ENCODE measurements at places on chromosomes 2 and 18.

- no peak for DNase-seq
Observed at GRCh38 chr2:230443541-230443940, 27.5 kb downstream of the SP100 start.

DNA sequence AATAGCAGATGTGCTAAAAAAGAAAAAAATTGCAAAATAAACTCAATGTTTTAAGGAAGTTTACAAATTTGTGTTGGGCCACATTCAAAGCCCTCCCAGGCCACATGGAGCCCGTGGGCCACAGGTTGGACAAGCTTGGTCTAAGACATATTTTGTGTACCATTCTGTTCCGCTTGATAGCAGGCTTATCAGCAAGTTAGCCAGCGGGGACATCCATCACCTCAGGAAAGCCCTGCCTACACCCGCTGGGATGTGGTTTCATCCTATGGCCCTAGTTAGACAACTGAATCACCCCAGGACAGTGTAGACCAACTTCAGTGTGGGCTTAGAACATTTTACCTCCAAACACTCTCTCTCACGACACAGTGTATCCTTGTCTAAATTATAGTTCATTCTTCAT, 32.6 kb downstream of the CD8B2 start:
- no peak for DNase-seq

- DNase-seq, result no peak
Observed at GRCh38 chr18:33350256-33350655, 90.3 kb downstream of the CCDC178 start.

DNA sequence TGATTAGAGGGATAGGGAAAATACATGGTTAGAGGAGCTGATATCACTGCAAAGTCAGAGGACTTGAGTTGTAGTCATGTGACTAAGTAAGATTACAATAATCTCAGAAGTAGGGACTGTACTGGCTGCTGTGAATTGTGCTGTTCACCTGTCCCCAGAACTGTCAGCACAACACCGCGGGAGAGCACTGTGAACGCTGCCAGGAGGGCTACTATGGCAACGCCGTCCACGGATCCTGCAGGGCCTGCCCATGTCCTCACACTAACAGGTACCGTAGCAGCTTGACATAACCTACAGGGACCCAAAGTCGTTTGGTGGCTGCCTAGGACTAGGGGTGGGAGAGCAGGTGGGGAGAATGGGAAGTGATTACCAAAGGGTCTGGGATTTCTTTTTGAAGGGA, 132.8 kb upstream of the TTC39C start:
- no peak for DNase-seq

- no peak for DNase-seq
Observed at GRCh38 chr2:15517793-15518192, 43.3 kb downstream of the NBAS start.

- no peak for DNase-seq
Observed at GRCh38 chr2:25521126-25521525, 152.3 kb downstream of the DTNB start.

GRCh38 chr18:25275412-25276001, 76.5 kb downstream of the ZNF521 start:
- DNase-seq, result no peak

GRCh38 chr2:131168538-131168937, 40.8 kb upstream of the POTEE start:
- no peak for DNase-seq

DNA sequence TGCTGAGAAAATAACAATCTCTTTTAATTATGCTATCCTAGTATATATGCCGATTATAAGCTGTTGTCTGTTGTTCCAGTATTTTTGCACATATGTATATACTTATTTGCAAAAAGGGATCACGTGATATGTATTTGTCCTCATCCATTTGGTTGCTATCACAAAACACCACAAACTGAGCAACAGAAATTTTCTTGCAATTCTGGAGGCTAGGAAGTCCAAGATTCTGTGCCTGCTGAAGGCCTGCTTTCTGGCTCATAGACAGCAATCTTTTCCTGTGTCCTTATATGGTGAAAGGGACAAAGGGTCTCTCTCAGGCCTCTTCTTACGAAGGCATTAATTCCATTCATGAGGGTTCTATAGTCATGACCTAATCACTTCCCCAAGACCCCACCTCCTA, 186.5 kb downstream of the LPIN1 start:
- no peak for DNase-seq

DNA sequence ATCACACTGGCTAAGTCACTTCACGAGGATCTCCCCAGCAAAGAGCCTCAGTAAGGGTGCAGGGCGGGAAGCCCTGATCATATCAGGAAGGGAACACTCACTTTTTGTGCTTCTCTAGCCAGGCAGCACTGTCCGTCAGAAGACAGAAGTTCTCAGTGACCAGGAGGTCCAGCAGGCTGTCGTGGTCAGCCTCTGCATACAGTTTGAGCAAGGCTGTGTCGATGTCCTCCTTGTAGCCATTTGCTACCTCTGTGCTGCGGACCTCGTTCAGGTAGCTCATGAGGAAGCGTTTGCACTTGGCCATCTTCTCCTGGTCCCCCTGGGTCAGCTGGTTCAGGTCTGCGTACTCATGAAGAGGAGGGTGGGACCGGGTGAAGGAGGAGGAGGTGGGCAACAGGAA, 38.7 kb downstream of the GPR45 start:
- DNase-seq, result no peak

DNA sequence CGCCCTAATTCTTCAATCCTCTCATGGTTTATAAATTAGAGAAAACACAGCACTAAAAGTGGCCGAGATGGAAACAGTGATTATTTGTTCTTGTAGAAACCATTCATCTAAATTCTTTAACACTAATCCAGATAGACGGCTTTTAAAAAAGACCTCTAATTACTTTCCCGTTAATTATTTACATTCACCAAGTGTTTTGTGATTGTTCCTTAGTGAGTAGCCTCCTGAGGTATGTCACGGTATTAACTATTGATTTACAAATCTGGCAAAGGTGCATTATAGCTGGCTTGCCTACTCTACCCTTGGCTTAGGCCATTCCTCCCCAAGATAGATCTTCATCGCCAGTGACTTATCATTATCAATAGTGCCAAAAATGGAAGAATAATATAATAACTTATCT, 436.4 kb upstream of the ST6GAL2 start:
- DNase-seq, result no peak

DNA sequence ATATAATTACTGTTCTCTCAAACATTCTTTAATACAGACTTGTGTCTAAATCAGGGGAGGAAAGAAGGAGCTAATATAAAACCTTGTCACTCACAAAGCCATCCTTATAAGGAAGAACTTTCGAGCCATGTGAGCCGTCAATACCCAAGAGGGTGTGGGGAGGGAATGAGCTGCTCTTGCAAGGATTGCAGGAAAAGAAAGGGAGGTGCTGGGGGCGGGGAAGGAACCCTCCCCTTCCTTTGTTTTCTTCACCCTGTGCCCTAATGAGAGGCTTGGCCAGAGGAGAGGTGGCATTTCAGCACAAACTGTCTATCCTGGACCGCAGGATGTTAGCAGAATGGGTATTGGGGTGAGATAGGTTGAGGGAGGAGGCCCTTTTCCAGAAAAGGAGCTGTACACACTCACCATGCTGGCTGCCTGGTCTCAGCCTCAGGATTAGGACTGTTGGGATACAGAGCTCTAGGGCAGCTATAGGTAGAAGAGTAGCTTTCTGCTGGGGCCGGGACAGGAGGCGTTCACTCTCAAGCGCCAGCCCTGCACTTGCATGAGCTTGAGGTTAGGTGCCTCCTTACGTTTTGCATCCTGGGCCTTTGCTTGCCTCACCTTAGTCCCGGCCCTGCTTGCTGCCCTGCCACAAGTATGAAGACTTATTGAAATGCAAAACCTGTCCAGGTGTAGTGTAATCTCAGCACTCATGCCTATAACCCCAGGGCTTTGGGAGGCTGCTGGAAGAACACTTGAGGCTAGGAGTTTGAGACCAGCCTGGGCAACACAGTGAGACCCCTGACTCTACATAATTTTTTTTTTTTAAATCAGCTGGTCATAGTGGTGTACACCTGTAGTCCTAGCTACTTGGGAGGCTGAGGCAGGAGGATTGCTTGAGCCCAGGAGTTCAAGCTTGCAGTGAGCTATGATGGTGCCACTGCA, 190.5 kb downstream of the LOXHD1 start:
- no peak for DNase-seq

DNA sequence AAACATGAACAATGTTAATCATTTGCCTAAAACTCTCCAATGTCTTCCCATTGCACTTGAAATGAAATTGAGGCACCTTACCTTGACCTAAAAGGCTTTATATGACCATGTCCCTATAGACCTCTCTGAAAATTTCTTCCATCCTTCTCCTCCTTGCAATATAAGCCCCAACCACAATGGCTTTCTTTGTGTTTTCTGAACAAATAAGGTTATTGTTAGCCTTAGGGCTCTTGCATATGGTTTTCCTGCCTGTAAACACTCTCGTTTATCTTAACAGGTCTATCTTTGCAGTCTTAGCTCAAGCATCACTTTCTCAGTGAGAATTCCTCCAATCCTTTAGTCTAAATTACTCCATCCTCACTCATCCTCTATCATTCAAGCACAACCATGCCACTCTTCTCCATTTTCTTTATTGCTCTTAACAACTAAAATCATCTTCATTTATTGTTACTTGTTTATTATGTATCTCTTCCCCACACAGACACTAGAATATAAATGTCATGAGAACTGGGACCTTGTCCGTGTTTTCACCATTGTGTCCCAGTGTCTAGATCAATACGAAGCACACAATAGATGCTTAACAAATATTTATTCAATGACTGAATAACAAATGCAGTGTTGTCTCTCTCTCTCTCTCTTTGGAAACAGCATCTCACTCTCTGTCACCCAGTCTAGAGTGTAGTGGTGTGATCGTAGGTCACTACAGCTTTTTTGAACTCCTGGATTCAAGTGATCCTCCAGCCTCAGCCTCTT, 129.3 kb downstream of the RDH14 start:
- DNase-seq, result no peak

DNA sequence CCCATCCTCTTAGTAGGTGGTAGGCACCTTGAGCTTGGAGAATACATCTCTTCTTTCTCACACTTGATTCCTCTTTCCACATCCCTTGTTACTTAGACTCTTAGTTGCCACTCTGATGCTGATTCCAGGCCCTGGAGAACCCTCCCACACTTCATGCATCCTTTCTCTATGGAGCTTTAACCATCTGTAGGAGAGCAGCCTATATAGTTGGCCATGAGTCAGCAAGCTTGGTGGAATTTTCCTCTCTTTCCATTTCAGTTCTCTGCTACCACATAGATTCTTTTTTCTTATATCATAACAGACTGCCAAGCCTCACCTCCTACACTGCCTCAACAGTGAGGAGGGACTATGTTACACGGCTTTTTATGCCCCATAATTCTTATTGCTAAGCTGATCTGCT, 851.6 kb upstream of the CDH2 start:
- no peak for DNase-seq

DNA sequence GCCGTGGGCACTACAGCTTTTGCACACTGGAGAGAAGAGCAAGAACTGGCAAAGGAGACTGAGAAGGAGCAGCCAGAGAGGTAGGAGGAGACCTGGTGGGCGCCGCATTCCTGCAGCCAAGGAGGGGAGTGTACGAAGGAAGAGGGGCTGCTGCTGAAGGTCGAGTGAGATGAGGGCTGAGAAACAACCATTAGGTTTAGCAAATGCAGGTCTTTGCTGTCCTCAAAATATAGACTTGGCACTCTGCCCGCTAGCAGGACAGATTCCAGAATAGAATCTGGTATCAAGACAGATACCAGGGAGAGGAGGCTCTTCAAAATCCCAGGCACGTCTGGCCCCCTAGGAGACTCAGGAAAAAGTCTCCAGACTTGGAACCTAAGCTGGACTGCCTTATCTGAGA, 83.0 kb downstream of the TGOLN2 start:
- no peak for DNase-seq

DNA sequence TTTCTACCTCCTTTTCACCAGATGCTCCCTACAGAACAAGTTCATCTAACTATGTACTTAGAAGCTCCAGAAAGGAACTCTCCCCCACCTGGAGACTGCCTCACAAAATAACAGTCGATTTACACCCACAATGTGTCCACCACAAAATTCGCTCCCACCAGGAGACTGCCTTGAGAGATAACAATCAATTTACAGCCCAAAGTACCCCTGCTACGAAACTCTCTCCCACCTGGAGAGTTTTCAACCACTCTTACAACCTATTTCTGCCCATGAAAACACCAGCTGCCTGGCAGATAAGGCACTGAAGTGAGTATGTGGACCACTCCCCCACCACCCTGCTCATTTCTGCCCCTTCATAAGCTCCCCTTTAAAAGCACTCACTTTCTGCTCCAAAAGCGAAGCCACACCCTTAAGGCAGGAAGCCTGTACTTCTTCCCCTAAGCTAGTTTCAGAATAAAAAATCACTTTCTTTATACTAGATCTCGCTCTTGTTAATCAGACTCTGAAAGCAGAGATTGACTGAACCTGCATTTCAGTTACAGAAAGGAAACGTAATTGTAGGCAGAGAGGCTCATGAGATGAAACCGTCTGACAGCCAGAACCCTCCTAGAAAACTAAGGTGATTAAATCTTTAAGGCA, 94.4 kb upstream of the RBBP8 start:
- DNase-seq, result no peak

DNA sequence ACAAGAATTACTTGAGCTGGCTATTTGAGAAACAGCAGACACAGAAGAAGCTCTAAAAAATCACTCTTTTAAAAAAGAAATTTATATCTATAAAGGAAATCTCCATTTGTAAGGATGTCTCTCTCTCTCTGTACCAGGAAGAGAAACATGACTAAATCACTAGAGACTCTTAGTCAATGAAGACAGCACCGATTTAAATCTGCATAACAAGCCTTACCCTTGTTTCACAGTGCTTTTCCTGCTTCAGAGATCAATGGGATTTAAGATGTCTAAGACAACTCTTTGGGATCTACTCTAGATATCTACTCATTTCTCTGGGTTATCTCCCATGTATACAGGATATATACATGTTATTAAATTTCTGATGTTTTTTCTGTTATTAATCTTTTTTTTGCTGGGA, 359.2 kb upstream of the RND3 start:
- DNase-seq, result no peak

- no peak for DNase-seq
Observed at GRCh38 chr18:42155024-42155423, 200.0 kb downstream of the PIK3C3 start.

- DNase-seq, result no peak
Observed at GRCh38 chr18:79512461-79513380, 117.0 kb downstream of the NFATC1 start.

Measured in activated CD4-positive, alpha-beta T cell treated with anti-CD3 and anti-CD28 coated beads, Interleukin-2, amount 50 U/mL, for 1 hour (primary cell).